ENCODE measurements at places on chromosomes 7 and 10.

DNA sequence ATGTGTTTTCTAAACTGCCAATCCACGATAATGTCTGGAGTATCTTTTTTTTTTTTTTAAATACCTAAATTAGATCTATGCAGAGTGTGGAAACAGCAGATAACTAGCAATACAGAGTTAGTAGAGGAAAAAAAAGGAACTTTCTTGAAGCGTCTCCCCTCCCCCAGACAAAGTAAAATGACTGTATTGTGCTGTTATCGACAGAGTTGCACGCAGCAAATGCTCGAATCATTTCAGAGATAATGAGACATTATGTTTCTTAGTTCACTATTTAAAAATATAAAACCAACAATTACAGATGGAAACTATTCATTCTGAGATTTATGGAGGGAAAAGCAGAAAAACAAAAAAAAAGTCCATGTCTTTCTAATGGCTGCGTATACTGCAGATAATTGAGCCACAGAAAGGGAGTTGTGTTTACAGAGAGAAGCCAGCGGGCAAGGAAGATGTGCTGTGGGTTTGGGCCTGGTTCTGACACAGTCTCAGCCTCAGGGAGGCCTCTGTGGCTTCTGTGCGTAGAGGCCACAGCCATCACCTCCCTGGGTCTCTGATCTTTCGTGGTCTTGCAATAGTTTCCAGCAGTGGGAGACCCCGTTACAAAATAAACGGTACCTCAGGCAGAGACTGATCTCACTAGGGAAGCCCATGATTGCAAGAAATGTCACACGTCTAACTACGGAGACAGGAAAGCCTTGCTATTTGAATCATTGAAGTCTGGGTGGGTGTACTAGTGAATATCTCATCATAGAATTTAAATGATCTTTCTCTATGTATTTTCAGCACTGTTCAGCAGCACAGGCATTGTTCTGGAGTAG is 19.1 kb upstream of the KLF6 start:
- no peak for DNase-seq

GRCh38 chr10:712575-712974 is 23.1 kb upstream of the DIP2C start:
- no peak for DNase-seq

DNA sequence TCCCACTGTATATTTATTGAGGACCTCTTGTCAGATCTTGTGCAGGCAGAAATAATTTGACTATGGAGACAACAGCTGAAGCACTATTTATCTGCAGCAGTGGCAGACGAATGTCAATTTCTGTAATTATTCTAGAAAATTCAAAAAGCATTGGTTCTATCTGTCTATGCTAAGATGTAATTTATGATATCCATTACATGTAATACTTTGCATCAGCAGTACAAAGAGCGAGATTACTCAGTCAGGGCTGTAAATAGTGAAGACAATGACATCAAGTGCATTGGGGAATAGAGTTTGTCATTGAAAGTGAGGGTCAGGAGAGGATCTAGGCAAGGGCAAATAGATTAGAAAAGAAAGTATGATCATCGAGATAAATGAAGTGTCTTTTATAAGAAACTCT is 508.2 kb downstream of the ZWINT start:
- DNase-seq: no peak

DNA sequence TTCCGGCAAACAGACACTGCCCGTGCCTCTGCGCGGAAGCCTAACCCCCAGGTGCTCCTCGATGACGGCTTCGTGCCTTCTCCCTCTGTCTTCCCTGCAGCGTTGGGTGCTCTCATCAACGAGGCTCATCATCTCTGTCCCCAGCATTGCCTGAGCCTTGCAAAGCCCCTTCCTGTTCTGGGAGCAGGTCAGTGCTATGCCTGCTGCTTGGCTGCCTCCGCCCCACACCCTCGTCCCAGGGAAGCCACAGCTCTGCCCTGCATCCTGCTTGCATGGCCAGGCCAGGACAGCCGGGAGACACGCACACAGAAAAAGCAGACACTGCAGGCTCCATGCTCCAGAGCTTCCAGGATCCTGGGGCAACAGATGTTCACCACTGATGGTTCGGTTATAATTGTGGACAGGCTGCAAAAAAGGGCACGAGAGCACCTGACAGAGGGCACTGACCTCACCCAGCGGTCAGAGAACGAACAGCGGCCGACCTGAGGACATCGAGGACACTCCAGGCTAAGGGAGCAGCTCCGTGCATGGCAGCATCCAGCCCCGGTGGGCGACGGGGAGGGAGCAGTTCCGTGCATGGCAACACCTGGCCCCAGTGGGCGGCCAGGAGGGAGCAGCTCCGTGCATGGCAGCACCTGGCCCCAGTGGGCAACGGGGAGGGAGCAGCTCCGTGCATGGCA is 265.5 kb downstream of the PTPRN2 start:
- DNase-seq: no peak

- DNase-seq: no peak
These were observed 107.0 kb downstream of the HIP1 start for GRCh38 chr7:75631711-75632110.

DNA sequence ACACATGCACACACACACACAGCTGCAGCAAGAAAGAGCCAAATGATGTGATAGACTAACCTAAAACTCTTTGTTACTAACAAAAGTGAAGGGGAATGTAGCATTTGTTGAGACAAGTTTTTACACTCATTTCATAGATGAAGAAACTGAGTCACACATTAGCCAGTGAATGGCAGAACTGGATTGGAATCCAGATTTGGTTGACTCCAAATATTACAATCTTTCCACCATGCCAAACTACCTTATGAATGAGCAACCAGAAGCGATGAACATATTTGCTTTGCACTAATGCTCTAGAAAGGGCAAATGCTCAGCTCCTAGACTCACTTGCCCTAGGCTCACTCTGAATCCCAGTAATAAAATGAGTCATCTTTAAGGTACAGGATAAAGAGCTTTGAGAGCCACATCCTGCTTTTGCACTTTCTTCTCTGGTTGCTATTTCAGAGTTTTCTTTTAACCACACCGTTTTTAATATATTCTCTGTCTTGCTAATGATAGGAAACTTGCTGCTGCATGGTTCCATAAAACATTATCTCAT is 111.9 kb downstream of the GPAM start:
- DNase-seq: no peak

DNA sequence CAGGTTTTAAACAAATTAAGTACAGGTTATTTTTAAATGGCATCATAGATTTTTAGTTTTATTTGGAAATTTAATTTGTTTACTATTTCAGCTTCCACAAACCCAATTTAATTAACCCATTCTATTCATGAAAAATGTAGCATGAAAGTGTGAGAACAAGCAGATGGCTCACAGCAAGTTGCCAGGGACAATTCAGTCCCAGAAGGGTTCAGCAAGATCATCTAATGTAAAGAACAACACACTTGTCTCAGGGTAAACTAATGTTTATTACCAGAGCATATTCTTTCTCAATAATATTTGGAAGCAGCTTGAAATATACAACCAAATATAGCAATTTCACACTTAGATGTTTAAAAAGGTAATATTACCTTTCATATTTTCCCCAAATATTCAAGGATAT is 166.9 kb upstream of the SLC13A1 start:
- no peak for DNase-seq

DNA sequence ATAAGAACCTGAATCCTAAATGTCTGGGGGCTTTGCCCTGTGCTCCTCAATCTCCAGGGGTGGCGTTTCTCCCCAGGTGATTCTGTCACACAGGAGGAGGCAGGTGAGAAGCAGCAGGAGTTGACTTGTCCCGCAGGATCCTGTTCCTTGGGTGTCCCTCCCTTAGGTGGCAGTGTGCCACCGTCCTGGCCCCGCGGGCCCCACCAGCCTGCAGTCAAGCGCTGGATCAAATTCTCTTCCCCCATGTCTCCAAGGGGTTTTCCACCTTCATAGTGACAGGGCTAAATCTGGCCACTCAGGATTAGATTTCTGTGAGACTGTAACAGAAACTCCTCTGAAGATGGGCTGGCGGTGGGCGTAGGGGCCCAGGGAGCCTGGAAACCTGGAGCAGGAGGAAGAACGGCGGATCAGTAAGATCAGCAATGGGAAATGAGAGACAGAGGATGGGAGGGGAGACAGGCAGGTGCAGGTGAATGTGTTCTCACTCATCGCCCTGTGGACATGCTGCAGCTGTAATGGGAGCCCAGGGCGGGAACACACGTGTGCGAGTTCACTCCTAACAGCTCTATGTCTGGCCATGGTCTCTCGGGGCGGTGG is 329.2 kb upstream of the COBL start:
- DNase-seq: no peak

DNA sequence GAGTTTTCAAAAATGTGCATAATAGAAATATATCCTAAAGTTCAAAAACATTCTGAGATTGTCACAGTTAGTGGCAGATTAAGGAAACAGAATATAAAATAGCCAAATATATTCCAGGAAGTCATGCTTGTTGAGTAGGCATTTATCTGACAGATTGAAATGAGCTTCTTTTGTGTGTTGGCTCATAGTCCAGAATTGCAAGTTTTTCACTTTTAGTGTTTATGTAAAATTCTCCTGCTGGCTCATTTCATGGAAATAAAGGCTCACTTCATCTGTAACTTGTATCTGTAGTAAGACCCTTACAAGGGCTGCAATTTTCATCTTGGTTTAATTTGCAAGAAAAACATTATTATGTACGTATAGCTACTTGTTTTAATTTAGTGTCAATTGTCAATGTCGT is 93.5 kb downstream of the MCU start:
- DNase-seq: no peak

DNA sequence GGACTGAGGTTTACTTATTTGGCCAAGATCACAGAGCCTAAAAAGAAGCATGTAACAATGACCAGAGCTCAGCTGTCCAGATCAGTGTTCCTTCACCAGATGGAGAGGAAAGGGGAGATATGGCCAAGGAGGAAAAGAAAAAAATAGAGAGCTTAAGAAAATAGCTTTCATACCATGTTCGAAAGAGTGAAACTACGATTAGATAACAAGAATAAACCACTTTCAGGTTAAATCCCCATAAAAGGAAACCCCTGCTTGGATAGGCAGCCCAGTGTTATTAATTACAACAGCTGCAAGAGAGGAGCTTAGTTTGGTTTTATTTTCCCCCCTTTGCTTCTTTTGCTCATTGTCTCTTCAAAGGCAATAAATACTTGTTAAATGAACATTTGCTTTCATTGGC is 160.8 kb downstream of the ZNF438 start:
- DNase-seq: no peak

- DNase-seq: no peak
These were observed 45.6 kb downstream of the ALOX5 start for GRCh38 chr10:45419676-45420025.

- no peak for DNase-seq
These were observed 22.4 kb downstream of the BRI3 start for GRCh38 chr7:98303906-98304305.

DNA sequence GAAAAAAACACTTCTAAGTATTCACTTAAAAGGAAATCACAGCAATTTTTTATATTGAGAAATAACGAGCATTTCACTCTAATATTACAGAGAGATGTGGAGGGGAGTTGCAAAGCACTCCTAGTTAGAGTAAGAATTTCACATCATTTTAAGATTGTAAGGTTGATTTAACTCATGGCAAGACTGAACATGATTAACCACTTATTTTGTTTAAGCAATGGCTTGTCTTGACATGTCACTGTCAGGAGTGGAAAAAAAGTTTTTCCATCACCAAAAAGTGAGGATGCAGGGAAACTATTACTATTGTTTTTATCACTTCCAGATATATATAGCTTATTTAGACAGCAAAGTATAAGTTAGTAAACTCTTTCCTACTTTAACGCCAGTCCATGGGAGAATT is 27.1 kb downstream of the CD36 start:
- no peak for DNase-seq

GRCh38 chr10:11017000-11017569 is 587 bp upstream of the CELF2 start:
- DNase-seq: no peak

DNA sequence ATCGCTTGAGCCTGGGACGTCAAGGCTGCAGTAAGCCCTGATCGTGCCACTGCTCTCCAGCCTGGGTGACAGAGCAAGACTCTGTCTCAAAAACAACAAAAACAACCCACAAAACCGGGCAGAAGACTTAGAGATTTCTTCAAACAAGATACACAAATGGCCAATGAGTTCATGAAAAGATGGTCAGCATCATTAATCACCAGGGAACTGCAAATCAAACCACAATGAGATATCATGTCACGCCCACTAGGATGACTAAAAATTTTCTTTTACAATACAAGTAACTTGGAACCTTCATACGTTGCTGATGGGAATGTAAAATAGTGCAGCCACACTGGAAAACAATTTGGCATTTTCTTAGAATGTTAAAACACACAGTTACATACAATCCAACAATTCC is 77.3 kb upstream of the GRID1 start:
- no peak for DNase-seq

- DNase-seq: no peak
These were observed 36.2 kb downstream of the CNNM1 start for GRCh38 chr10:99365311-99365710.

GRCh38 chr7:44063894-44064651 is 1.3 kb downstream of the PGAM2 start:
- DNase-seq: no peak

GRCh38 chr7:158868764-158869410 is 12.5 kb downstream of the DYNC2I1 start:
- DNase-seq: no peak

GRCh38 chr10:86900955-86901354 is 56.5 kb downstream of the MMRN2 start:
- no peak for DNase-seq

GRCh38 chr10:78330884-78331283 is 297.2 kb downstream of the RPS24 start:
- DNase-seq: no peak

DNA sequence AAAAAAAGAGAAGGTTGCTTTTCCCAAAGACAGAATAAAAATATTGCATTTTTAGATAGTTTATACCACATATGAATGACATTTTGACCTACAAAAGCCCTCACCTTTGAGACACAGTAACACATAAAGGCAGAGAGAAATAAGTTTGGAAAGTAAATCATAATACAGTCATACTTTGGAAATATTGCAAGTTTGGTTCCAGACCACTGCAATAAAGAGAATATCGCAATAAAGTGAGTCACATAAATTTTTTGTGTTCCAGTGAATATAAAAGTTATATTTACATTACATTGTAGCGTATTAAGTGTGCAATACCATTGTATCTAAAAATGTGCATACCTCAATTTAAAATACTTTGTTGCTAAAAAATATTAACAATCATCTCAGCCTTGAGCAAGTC is 40.3 kb downstream of the CCDC71L start:
- no peak for DNase-seq

DNA sequence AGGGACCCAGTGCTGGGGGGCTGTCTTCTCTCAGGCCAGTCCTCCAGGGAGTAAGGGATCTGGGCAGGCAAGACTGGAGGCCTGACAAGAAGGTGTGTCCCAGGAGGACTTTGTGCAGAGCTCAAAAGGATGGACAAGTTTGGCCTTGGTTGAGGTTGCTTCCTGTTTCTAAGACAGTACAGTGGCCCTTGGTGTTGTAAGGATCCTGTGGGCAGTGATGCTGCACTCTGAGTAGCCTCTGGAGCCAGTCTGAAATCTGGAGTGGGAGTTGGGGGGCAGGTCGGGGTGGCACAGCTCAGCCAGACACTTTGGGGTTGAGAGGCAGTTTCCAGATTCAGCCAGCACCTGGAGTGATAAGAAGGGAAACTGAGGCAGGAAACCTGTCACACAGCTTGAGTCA is 139.2 kb upstream of the ZMIZ1 start:
- DNase-seq: no peak

All from SK-N-MC (cell line).